Uterus (tissue), 4 donors: ENCODE measurements at places on chromosomes 1 and 21. TPM values are rescaled to one million over a fixed set of nuclear protein-coding genes. Genes with fewer than 3 reads are reported as not detected.

DNA sequence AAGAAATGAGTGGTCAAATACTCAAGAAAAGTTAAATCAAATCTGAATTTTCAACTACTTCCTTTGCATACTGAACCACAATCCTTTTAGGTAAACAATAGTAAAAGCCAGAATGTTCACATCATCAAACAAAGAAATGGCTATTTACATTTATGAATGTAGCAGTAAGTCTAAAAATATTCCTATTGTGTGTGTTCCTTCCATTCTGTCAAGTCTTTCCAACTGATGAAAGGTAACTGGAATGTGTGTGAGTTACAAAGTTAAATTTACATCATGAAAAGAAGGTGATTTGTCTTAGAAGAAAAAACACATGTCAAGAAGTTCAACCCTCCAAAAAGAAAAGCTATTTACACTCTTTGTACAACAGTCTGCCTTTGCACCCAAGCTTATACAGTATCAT is 203.1 kb downstream of the SIPA1L2 start:
- DNase-seq, result no peak
- no peaks in the 10 kb centered on the region for H3K4me1 ChIP-seq
- H3K36me3 ChIP-seq, result no peaks in the 10 kb centered on the region
- no peak overlapping the region for H3K4me3 ChIP-seq
- H3K27me3 ChIP-seq, result no peaks in the 10 kb centered on the region

DNA sequence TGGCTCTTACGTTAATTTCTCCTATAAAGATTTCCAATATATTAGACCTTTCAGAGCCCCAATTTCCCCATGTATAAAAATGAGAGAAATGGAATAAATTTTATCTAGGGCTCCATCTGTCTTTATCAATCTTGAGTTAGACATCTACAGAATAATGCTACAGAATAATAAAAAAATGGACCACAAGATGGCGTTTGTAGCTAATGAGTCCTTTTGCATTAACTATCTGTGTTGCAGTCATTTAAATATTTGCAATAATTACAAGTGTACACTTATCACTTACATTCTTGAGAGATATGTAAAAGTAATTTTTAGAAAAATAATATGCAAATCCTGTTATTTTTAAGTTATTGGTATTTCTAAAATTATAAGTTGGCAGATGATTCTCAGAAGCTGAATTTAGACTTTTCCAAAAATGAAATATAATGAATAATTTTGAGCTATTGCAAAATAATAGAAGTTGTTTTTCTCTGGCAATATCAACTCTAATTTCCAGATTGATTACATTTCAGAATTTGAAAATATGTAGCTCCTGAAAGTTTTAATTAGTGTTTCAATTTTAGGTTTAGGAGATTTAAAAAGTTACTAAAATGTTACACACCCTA is 87.7 kb downstream of the SNX7 start:
- no peaks in the 10 kb centered on the region for H3K4me1 ChIP-seq
- no peaks in the 10 kb centered on the region for H3K27me3 ChIP-seq
- H3K27ac ChIP-seq, result no peak overlapping the region
- H3K4me3 ChIP-seq, result no peak overlapping the region
- DNase-seq, result no peak
- no peaks in the 10 kb centered on the region for H3K36me3 ChIP-seq

GRCh38 chr21:25963181-25963580 is 207.4 kb downstream of the APP start:
- H3K36me3 ChIP-seq, result no peaks in the 10 kb centered on the region
- peak overlapping the region; percentile 22 for H3K27ac ChIP-seq
- H3K4me1 ChIP-seq, result no peaks in the 10 kb centered on the region
- H3K27me3 ChIP-seq, result no peaks in the 10 kb centered on the region

DNA sequence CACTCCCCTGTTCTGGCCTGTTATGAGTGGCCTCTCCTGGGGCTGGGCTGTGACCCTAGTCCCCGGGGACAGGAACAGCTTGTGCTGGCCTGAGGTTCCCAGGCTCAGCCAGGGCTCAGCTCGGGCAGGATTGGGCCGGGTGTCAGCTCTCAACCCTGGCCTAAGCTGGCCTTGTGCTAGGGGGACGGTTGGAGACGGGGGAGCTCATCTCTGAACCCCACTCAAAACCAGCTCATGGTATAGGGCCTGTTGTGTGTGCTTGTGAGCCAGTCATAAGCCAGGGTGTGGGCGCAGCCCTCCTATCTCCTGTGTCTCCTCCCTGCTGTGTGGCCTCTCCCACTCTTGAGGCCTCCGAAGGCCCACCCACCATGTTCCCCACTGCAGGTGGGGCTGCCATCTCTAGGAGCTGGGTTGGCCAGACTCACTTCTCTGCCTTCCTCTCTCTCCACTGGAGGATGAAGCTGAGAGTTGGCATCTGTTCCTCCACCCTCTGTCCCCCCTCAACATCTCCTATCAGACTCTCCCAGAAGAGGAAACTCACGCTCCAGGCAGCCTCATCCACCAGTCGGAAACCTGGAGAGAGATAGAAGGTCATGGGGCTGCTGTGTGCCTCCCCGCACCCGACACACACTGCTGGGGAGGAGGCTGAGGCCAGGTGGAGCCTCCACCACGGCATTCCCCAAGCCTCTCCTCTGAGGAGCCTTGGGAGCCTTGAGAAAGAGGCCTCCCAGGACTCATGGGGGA is 1.4 kb downstream of the PEAR1 start:
- peak overlapping the region; percentile 90 for H3K27ac ChIP-seq
- peak overlapping the region; percentile 43 for H3K4me3 ChIP-seq
- H3K4me1 ChIP-seq, result no peaks in the 10 kb centered on the region
- peak; percentile 56 for DNase-seq
- H3K27me3 ChIP-seq, result no peaks in the 10 kb centered on the region

Gene LCE2A
- total RNA-seq, result not detected
